NCI-H446 (cell line): ENCODE measurements at places on chromosomes 6 and 20.

- DNase-seq, result no peak
Measured at GRCh38 chr6:81900616-81901015, 148.1 kb upstream of the TENT5A start.

GRCh38 chr6:14228571-14228970, 111.0 kb downstream of the CD83 start:
- no peak for DNase-seq

DNA sequence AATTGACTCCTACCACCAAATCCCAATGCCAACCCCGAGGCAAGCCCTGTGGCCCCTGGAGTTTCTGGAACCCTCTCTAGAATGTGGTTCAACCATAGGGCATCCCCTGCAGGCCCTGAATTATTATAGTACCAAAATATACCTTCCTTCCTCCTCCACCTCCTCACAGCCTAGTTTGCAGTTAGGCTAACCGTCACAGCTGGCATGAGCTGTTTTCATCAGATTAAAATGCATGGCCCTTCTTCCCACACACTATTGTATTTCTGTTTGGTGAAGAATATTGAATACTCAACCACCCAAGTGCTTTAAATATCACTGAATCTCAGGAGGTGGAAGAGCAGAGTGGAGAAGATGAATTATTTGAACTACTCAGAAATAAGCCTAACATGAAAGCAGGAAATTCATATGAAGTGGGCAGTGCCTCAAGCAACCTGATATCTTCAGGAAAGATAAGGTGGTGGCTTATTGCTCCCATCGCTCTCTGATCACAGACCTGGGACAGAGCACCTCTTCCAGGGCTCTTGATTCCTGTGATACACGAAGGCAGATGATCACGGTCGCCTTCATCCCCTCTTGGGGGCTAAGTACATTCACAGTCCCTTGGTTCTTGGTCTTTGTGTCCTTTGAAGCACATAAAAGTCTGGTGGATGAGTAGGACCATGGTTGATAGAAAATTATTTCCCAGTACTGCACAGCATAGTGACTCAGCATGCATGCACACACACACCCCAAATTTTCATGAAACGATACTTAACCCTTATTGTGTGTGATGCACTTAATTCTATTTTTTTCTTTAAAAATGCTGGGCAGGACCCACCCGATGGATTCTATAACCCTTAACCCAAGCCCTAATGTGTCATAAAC, 90.9 kb downstream of the PSMG4 start:
- DNase-seq, result no peak

DNA sequence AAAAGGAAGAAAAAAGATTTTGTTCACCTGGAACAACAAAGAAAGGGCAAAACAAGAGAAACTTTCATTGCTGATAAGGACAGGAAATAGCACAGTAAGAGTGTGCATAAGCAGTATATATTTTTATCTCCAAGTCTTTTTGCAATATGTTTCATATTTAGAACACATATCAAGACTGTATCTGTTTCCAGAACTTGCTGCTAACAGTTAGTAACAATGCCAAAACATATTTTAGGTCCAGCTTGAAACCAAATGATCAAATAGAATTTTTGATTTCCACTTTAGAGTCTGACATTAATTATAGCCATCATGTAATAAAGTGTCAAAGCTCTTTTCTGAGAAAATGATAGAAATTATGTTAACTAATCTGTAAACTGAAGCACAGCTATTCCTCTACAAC, 143.5 kb upstream of the SUPT3H start:
- no peak for DNase-seq
